AG20443 (cell line): ENCODE measurements at places on chromosomes 3 and 15.
A peak's percentile ranks its signal among the peaks of the same experiment; 100 is the strongest.

- DNase-seq: no peak
Measured at GRCh38 chr15:41215708-41216107, 14.8 kb downstream of the EXD1 start.

GRCh38 chr3:10283638-10284037 is 9.1 kb downstream of the GHRL start:
- DNase-seq: no peak

DNA sequence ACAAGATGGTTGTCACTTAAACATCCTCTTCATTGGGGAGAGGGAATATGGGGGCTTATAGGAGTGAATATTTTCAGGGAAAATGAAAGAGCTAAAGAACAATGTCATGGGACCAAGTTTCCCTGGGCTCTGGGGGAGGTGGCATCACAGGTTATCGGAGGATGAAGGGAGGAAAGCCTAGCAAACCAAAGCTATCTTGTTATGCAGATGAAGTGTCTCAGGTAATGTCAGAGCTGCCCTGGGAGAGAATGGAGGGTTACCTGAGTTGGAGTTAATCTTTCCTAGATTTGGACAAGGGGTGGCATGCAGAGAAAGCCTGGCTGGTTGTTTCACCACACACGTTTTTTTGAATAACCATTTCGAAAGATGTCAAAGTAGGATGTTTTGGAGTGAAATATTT is 308.1 kb upstream of the ATP10A start:
- no peak for DNase-seq

GRCh38 chr3:63949005-63949404 is 36.8 kb upstream of the SCAANT1 start:
- DNase-seq: no peak

GRCh38 chr3:115977866-115978265 is 354.6 kb downstream of the GAP43 start:
- no peak for DNase-seq

DNA sequence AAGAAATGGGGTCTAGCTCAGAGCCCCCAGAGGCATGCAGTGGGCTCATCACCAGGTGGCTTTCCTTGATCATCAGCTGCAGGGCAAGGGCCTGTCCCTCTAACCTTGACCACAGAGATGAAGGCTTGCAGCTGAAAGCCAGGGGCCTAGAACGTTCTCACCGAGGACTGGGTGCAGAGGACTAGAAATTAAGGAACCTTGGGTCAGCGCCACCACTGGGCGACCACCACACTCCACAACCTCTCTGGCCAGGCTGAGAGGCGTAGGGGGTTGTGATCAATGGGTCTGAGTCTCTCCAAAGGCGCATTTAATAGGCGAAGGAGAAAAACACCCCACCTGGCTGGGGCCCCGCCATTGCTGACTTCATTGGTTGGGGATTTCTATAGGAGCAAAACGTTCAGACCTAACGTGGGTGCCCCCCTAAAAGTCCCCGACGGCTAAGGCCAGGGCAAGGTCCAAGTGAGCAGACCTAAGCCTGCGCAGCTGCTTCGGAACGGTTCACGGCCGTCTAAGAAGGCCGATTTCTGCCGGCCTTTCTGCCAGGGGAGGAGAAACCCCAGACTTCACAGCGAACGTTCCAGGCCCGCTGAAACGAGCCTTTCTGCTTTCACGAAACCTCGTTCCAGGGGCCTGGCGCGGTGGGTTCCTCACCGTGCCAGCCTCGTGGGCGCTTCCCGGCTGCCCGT is 915 bp downstream of the BCL2L10 start:
- DNase-seq: no peak

DNA sequence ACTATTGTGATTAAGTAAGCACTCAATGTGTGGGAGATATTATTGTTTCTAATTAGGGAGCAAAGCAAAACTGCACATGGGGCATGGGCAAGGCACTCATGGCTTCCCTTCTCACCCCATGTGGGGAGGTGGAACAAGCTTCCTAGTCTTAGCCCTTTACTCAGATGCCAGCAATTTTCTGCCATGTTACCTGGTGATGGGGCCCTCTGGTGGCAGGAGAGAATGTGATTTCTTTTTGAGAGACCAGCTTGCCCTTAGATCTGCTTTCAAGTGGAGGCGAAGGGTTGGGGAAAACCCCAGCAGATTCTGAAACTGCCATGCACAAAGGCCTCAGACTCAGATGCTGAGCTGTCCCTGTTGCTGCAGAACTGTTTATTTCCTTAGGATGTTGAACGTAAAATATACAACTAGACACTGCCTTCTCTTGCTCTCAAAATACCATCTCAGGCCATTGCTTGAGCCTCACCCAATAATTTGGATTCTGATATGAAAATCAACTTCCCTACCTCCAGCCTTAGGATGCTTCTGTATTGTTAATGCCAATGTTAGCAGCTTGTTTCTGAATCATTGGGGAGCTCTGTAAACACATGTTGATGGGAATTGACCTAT is 130.2 kb upstream of the TPRG1 start:
- peak; percentile 11 for DNase-seq

GRCh38 chr3:72475258-72476138 is 372.7 kb downstream of the SHQ1 start:
- no peak for DNase-seq

DNA sequence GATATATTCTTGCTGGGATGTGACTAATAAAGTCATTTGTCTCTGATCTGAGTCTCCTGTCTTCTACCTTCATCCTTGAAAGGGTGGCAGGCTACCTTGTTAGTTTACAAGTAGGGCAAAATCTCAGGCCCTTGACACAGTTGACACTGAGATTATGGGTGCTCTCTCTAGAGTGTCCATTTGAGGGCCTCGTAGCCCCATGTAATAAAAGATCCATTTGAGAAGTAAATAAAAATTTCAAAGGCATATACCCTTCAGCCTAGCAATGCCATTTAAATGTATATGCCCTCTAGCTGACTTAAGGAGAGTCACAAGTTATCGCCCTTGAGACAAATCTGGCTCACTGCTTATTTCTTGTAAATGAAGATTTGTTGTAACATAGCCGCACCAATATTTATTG is 98.6 kb downstream of the TCF12 start:
- no peak for DNase-seq
